AG09319 (cell line): ENCODE measurements at places on chromosomes 13 and 19.

GRCh38 chr19:1850809-1851653 lies 2.7 kb upstream of the REXO1 start:
- DNase-seq = no peak

- no peak for DNase-seq
Observed at GRCh38 chr19:23321953-23322549, 71.9 kb upstream of the ZNF724 start.

GRCh38 chr13:113851480-113851803 lies 12.4 kb downstream of the GAS6 start:
- DNase-seq = no peak

GRCh38 chr19:28468701-28469459 lies 744.1 kb downstream of the UQCRFS1 start:
- DNase-seq = no peak

GRCh38 chr13:106042996-106043581 lies 492.4 kb downstream of the EFNB2 start:
- DNase-seq = no peak

DNA sequence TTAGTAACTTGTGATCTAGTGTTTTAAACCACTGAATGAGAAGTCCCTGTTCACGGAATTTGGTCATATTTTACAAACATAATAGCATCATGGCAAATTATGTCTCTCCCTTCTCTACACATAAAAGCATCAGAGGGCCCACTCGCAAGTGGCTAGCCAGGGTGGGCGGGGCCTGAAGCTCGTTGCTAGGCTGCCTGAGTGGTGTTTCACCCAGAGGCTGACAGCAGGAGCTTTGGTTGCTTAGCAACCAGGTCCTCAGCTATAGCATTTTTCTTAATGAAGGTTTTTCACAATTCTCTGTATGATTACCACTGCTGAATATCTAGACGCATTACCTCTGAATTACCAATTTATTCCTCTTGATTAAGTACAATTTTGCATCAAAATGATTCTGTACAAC lies 126.5 kb downstream of the NALCN start:
- DNase-seq = no peak

DNA sequence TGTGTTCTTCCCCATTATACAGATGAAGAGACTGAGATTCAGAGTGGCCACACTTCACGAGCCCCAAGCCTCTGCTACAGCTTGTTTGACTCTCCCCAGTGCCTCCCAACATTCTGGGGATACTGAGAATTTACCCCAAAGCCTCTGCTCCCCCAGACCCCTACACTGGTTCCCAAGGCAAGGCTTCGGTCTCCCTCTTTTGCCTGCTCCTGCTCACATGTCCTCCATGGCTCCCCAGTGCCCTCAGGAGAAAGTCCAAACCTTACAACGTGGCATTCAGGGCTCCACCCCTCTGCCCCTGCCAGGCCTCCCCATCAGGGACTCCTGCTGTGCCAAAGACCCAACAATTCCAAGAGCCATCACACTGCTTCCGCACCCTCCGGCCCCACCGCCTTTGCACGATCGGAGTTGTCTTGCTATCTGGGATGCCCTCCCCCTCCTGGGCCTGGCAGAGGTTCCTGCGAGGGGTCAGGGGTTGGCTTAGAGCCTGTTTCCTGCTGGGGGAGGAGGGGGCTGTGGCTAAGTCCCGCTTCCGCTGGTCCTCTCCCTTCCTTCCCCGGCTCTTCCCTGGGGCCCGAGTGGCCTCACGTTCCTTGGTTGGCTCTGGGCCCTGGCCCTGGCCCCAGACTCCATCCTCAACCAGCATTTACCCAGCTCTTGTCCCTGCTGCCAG lies 15.4 kb downstream of the GTPBP3 start:
- DNase-seq = no peak

- DNase-seq = no peak
Observed at GRCh38 chr13:54361460-54361859, 1332.8 kb downstream of the OLFM4 start.

DNA sequence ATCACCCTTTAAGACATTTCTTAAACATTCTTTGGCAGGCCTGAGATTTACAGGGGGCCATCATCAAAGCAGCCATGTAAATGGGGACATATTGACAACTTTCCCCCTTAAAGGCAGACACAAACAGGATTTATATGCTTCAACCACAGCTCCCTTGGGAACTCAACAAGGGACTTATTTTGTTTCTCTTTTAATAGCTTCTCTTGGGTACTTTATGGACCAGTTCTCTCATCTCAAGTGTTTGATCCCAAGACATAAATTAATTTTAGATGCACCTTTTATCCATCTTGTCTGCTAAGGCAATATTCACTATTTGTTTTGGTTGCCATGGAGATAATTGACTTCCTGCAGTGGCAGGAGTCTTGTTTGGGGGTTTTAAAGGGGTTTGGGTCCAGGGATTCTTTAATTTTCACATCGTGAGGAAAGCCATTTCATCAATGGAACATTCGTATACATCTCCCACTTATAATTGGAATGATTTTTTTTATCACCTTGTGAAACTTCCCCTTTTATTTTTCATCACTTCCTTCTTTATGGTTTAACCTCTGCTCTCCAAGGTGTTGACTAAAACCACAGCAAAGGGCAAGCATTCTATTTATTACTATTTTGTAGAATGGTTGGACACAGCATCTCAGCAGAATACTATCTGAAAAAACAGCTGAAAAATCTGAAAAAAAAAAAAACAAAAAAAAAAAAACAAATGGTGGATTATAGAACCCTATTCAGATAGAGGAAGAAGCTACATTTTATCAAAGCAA lies 726.0 kb downstream of the DIAPH3 start:
- DNase-seq = no peak

- DNase-seq = no peak
Observed at GRCh38 chr13:46861959-46862358, 34.9 kb downstream of the HTR2A start.

DNA sequence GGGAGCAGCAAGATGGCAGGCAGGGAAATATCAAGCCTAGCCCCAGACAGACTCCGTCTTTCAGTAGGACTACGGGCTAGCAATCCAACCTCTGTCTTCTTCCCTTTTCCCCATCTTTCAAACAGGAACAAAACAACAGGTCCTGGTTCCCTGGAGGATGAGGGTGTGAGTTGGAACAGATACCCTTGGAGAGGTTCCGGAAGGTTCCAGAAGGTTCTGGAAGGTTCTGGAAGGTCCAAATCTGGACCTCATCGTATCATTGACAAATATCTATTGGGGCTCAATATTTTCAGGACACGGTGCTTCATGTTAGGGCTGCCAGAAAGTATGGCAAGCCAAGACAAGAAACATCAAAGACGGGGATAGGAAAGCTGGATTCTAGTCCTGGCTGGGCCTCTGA lies 28.5 kb upstream of the FEM1A start:
- DNase-seq = no peak

- no peak for DNase-seq
Observed at GRCh38 chr13:67950603-67951002, 720.5 kb upstream of the PCDH9 start.

GRCh38 chr13:29576581-29576980 lies 18.9 kb downstream of the SLC7A1 start:
- DNase-seq = no peak

DNA sequence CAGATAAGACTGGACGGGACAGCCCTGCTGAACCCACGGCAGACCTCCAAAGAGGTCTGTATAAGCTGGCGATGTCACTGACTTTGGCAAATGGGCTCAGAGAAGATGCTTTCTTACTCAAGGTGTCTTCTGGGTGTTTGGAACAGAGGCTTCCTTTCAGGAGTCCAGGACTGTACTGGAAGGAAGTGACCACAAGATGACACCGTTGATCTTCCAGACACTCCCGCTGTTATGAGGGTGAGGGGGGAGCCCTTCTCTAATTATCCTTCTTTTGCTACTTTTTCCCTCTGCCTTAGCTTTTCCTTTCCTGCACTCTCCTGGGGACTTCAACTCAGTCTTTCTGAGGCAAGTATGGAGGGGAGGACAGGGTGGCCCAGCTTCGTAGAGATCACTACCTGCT lies 65.2 kb upstream of the ZNF599 start:
- no peak for DNase-seq

DNA sequence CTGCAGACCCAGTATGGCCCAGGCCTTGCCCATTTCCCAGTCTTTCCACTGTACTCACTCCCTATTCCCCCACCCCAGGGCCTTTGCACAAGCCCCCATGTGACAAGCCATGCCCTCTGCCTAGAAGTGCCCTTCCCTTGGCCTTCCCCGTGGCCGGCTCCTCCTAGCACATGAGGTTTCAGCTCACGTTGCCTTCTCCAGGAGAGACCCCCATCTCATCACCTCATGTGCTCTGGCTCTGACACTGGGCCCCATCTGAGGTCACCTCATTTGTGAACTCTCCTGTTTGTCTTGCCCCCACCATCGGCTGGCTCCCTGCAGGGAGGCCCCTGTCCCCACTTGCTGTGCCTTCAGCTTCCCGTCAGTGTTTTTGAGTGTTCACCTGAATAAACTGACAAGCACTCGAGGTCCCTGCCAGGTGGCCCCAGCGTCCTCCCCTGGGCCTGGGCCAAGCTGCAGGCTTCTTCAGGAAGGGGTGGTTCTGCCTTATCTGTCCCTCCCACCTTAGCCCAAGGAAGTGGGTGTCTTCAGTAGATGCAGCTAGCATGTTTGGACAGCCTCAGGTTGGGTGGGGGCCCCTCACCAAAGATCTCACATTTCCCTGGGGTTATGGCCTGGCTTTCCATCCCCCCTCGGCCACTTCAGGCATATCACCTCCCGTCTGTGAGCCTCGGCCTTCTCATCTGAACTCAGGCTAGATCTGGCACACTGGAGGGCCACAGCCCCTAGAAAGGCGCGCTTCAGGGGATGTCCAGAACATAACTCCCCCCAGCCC lies 3.8 kb upstream of the SLC25A42 start:
- no peak for DNase-seq

GRCh38 chr19:1248139-1248785 lies at the start of gene MIDN:
Gene MIDN (plus strand): TSS chr19:1248583. CDS start chr19:1250297, 1,714 bp downstream.
- peak; percentile 79 for DNase-seq

- no peak for DNase-seq
Observed at GRCh38 chr19:3210347-3211017, 14.0 kb upstream of the CELF5 start.

DNA sequence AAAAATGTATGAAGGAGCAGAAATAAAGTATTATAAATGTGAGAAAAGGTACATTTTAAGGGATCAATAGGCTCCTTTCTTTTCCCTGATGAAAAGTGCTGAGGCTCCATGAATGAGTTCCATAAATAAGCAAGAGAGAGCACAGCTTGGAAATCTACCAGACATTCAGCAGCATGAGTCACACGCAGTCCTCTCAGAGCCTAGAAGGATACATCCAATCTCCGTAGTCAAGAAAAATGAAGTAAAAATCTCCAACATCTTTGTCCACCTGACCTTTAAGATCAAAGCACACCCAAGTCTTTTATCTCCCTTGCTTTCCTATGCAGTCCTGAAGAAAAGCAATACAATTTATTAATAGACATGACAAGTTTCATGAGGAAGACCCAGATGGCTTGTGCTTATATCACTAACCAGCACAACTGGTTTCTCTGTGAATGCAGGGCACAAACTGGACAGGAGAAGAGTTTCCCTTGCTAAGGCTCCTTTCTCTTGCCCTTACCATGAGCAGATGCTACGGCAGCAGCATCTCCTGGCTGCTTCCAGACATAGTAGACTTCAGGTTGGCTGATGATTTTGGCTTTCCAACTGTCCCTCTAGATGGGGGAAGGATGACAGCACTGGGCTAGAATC lies 730.8 kb downstream of the EFNB2 start:
- DNase-seq = no peak

GRCh38 chr19:47509973-47510372 lies 4.9 kb downstream of the NAPA start:
- no peak for DNase-seq

GRCh38 chr13:113145911-113146598 lies 12.4 kb upstream of the PROZ start:
- no peak for DNase-seq

DNA sequence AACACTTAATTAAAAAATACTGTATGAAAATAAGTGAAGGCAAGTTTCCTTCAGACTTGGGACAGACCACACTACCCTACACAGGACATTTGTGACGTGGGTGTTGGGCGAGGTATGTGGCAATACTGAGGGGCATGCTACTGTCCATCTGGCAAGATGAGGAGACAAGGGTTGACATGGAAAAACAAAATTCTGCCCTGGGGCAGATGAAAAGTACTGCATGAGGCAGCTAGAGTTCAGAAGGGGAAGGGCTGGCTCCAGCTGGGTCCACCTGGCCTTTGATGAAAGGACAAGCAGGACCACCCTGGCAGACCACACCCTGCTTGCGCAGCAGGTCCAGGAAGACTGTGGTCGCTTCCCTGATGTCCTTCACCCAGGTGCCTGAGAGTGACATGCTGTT lies 43.2 kb downstream of the LATS2 start:
- DNase-seq = no peak

GRCh38 chr13:33629605-33630360 lies 188.2 kb upstream of the RFC3 start:
- DNase-seq = no peak

- DNase-seq = no peak
Observed at GRCh38 chr13:60111691-60112090, 52.0 kb downstream of the DIAPH3 start.

DNA sequence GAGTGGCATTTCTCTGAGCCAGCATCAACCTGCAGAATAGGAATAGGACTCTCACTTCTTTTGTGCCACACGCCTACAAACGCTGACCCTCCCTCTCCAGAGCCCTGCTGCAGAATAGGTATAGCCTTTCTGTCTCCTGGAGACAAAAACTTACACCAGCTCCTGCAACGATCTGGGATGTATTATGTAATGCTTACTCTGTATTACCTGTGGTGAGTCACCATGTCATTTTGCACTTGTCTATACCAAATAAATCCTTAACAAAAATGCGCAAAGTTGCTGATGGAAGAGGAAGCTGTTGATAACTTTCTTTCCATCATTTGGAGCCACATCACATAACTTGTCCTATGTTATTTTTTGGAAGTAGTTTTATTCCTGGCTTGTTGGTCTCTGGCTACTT lies 155.8 kb upstream of the FNDC3A start:
- no peak for DNase-seq

GRCh38 chr13:43805071-43805468 lies 18.3 kb upstream of the ENOX1 start:
- DNase-seq = no peak

GRCh38 chr13:20828539-20829364 lies 55.0 kb upstream of the EEF1AKMT1 start:
- DNase-seq = peak; percentile 7

DNA sequence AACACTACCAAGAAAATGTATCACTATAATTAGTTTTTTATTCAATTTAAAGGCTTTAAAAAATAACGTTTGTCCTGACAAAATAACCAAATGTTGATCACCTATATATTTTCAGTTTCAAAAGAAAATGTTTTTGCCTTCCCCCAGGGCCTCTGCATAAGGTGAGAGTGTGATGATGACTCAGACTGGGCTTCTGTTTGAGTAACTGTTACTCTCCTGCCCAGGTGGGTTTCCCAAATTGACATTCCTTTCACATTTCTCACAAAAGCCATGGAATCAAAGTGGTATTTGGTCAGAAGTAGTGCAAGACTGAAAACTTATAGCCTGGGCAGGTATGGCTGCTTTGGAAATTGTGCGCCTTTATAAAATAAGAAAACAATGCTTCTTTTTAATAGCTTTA lies 180.6 kb downstream of the COG6 start:
- DNase-seq = no peak

GRCh38 chr13:21639561-21639960 lies 31.3 kb upstream of the FGF9 start:
- no peak for DNase-seq
